EH (cell line): ENCODE measurements at places on chromosomes 7 and 10.
A peak's percentile ranks its signal among the peaks of the same experiment; 100 is the strongest.

GRCh38 chr10:65265451-65265954 is 1660.3 kb upstream of the LRRTM3 start:
- DNase-seq, result no peak

GRCh38 chr10:60496181-60496580 is 106.5 kb upstream of the ANK3 start:
- no peak for DNase-seq

- no peak for DNase-seq
These were observed 424.1 kb upstream of the GALNT17 start for GRCh38 chr7:70707823-70708243.

- DNase-seq, result no peak
These were observed 124.7 kb downstream of the GRM3 start for GRCh38 chr7:86768394-86768793.

- no peak for DNase-seq
These were observed 136.2 kb downstream of the ANK3 start for GRCh38 chr10:60253484-60253883.

- DNase-seq, result peak; percentile 58
These were observed 88.8 kb upstream of the INSIG1 start for GRCh38 chr7:155208681-155209477.

- no peak for DNase-seq
These were observed 428.9 kb downstream of the PCDH15 start for GRCh38 chr10:54372179-54372578.

GRCh38 chr7:25077096-25077495 is 48.0 kb downstream of the CYCS start:
- DNase-seq, result no peak

GRCh38 chr7:116984511-116984910 is 31.2 kb downstream of the ST7 start:
- no peak for DNase-seq

DNA sequence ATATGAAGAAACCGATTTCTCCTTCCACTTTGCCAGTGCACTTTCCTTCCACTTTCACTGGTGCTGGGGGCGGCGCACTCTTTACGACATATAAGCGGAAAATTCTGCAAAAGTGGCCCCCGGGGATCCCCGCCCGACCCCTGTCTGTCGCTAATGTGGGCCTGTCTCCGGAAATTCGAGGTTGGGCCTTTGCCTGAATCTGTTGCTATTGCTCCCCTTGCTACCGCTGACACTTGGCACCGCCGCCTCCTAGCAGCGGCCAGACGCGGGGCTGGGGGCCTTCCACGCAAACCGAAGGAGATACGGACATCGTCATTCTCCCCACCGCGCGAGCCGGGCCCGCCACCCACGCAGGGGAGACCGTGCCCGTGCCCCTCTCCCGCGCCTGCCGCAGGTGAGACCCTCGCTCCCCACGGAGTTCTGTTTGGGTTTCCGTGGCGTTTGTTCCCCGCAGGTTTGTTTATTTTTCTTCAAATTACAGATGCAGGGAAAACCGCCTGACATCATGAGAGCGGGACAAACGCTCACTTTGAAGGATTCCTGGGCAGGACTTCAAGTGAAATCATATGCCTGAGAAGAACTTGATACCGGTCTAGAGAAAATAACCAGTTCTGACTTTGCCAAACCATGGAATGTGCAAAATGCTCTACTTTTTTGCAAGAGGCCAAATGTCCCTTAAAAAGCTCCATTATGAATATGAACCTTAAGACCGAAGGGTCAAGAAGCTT is 5.0 kb downstream of the TWIST1 start:
- DNase-seq, result peak; percentile 85

DNA sequence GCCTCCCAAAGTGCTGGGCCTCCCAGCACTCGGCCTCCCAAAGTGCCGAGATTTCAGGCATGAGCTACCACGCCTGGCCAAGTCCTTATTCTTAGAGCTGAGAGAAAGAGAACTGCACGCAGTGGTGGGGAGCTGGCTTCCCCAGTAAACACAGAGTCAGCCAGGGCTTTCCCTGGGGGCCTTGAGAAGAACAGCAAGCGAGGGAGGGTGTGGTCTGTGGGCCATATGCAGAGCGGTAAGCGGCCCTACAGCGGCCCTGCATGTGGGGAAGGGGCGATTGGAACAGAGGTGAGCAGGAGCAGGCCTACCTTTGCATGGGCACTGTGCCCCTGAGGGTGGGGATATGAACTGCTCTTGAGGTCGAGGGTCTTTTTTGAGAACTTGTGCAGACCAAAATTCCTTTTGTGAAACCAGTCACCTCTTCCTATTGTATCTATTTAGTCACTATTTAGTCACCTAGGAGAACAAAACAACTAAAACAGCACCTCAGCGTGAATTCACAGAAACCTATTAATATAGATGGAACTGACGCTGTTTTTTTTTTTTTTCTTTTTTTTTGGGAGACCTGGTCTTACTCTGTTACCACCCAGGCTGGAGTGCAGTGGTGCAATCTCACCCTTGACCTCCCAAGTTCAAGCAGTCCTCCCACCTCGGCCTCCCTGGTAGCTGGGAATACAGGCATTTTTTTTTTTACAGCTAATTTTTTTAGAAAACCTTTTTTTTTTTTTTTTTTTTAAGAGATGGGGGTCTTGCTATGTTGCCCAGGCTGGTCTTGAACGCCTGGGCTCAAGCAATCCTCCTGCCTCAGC is 36.9 kb upstream of the SH2D4B start:
- DNase-seq, result no peak

GRCh38 chr7:41241641-41242040 is 461.2 kb downstream of the INHBA start:
- no peak for DNase-seq

DNA sequence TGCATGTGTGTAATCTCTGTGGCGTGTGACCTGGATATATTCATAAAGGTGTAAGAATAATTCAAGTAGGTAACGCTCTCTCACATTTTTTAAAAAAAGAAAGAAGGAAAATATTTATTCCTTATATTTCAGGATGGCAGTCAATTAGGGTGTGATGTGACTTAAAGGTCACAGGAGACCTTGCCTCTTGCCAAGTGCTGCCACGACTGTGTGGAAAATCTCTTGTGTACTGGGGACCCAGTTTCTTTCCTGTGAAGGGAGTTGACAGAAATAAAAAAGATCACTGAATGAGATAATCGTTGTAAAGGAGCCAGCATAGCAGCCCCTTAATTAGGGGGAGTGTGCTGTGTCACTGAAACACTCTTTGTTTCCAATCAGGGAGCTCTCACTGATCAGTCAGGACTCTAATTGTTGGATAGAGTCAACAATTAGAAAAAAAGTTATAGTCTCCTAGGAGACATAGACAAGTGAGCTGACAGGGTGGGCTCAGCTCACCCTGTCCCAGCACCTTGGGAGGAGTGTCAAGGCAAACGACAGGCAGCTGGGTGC is 31.1 kb downstream of the PTPRE start:
- no peak for DNase-seq

DNA sequence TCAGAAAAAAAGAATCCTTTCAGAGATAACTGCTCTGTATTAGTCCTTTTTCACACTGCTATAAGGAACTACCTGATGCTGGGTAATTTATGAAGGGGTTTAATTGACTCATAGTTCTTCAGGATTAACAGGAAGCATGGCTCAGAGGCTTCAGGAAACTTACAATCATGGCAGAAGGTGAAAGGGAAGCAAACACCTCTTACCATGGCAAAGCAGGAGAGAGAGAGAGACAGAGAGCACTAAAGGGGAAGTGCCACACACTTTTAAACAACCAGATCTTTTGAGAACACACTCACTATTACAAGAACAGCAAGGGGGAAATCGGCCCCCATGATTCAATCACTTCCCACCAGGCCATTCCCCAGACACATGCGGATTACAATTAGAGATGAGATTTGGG is 114.2 kb downstream of the TES start:
- DNase-seq, result no peak

DNA sequence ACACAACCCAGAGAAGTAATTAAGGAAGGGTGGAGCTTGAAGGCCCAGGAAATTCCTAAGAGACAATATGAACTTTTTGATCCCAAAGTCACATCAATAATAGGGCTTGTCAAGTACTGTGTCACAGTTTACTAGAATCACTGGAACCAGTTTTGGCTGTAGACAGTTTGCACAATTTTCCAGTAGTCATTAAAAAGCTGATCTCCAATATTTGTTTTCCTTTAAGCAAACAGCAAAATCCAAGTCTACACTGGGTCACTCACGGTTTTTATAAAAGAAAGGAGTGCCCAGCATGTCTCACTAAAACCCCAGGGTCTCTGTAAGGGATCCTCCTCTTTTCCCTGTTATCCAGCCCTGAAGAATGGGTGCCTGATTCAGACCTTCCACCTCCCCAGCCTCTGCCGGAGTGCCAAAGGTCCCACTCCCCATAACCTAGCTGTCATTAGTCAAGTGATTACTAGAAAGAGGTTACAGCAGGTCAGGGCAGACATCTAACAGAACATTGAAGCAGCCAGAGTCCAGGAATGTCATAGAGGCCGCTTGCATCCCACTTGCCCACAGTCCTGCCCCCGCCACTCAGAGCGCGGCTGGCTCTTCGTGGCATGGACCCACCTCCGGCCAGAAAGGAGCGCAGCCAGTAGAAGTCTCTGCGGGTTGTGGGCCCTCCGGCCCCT is 552 bp downstream of the SLC25A16 start:
- DNase-seq, result no peak

DNA sequence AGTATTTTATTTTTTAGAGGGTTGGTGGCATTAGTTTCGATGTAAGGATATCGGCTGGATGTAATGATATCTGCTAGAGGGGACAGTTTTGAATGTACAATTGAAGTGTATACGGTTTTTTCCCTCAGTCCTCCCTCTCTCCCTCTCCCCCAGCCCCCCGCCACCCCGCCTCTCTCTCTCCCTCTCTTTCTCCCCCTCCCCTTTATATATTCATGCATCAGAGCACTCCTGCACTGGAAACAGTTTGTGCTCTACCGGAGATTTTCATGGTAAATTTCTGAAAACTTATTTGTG is 1.6 kb downstream of the GLCCI1 start:
- no peak for DNase-seq

DNA sequence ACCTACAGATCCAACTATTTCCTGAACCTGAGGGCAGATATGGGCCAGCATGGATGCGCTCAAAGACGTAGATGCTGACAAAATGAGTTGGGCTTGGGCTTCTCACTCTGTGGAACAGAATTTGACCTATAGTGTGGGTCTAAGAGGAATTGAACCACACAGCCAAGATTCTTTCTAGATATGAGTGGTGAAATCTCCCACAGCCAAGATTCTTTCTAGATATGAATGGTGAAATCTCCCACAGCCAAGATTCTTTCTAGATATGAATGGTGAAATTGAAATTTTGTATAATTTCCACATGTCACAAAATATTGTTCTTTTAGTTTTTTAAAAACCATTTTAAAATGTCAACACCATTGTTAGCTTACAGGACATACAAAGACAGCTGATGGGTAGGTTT is 215.4 kb upstream of the LRGUK start:
- no peak for DNase-seq

DNA sequence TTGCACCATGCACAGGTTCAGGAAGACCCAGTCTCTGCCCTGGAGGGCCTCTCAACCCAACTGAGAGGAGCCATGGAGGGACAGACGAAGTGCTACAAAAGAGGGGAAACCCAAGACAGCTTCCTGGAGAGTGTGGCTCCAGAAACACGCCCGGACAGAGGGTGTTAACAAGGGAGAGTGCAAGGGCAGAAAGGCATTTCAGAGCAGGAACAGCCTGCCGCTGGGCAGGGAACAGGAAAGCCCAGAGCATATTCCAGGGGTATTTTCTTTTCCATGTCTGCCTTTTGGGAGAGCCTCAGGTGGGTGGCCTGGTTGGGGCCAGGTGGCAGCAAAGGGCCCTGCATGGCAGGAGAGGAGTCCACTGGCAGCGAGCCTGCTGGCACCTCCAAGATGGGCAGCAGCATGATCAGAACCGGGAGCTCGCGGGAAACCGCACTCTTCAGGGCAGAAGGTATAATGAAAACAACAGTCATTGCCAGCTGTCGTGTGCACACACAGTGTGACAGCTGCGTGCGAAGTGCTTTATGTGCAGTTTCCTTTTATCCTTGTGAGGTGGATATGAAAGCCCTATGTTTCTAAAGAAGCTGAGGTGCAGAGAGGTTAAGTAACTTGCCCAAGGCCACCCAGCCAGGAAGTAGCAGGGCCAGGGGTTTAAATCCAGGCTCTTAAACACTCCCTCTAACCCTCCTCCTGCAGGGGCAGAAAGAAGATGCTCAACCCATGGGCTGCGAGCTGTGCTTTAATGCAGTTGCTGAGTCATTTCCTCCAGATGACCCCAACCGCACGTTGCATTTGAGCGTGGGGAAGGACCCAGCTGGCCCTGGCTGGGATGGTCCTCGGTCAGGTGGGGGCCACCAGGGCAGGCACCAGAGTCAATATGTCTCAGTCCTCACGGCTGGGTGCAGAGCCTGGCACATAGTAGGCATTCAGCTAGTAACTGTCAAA is 128.6 kb downstream of the OAT start:
- peak; percentile 69 for DNase-seq

DNA sequence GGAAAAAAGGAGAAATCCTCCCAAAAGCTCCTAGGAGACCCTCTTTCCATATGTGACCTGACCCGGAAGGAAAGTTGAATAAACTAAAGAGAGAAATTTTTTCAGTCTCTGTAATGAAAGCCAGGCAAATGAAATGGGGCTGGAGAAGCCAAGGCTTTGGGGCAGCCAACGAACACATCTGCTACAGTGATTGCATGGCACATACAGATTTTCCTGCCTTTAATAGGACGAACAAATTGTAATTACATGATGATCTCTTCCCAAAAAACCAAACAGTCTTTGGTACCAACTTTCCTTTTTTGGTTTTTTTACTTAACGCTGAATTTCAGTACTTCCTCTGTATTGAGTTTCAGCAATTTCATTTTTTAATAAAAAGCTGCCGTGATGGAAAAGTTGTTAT is 23.5 kb upstream of the PTN start:
- DNase-seq, result no peak

GRCh38 chr10:86066696-86067095 is 299.9 kb downstream of the GRID1 start:
- DNase-seq, result no peak

GRCh38 chr7:132475669-132476116 is 100.6 kb downstream of the PLXNA4 start:
- DNase-seq, result no peak

DNA sequence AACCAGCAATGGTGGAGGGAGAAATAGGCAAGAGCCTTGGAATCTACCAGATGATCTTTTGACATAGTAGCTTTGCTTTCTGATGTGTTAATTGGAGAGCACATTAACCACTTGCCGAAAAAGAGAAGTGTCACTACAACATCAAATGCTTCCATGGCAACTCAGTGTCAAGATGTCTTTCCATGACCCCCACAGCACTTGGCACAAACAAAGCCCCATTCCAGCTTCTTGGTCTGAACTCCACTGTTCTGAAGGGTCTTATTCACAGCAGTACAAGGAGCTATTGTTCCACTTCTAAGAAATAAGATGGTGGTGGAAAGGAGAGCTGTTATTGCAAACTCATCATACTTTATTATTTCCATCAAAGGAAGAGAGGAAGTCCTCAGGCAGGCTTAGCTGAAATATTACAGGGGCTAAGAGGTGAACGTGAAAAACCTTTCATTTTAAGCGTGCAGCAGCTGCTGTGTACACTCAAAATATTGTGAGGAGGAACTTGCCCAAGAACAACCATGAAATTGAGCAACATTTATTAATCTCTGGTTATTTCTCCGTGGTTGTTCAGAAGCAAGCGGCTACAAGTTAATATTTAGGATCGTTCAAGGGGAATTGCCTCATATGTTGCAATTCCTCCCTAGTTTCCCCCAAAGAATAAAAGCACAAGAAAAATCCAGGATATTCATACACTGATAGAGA is 354.8 kb upstream of the CELF2 start:
- DNase-seq, result no peak

GRCh38 chr10:94000638-94001415 is 7.1 kb downstream of the PLCE1 start:
- no peak for DNase-seq
